ENCODE measurements at places on chromosomes 2 and 18.

DNA sequence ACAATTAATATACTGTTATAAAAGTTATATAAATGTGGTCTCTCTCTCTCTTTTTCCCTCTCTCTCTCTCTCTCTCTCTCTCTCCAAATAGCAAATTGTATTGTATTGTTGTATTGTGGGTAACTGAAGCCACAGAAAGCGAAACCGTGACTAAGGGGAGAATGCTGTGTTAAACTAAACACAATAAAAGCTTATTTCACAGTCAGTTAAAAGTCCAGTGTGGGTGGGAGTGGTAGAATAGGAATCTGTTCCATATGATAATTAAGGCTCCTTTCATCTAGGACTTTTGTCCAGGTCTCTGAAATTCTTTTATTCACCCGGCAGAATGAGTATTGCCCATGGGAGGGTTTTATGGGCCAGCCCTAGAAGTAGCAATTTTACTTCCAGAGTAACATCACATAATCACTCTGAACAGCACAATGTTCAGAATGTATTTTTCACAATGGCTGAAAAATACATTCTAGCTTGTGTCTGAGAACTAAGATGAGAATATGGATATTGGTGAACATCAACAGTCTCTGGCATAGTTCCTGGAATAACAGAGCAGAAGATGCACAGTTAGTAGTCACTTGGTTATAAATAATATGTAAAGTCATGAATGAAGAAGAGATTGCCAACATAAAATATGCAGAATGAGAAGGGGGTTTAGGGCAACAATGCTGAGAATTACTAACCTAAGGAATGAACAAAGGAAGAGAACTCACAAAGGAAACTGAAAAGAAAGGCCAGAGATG lies 399.1 kb downstream of the PLCL1 start:
- no peak for DNase-seq

DNA sequence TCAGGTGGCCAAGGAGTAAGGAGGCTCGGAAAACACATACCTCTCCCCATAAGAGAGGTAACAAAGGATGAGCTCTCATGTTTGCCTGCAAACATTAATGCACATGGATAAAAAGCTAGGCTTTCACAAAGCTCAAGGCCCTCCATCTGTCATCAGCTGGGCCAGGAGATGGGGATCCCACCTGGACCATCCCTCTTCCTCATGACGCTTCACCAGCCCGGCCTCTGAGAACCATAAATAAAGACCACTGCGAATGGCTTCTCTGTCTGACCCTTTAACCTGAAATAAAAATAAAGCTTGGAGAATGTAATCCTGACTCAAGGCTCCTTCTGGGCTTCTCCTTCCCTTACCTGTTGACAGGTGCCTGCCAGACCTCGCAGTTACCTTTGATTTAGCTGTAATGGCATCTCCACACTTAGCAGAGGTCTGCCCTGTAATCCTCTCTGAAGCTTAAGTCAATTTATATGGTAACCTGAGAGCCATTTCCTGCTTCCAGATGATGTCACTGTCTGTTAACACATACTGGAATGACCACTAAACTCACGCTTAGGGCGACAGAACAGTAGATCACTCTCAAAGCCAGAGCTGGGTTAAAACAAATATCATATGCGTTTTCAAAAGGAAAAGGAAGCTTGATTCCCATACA lies 29.3 kb upstream of the FOXI3 start:
- no peak for DNase-seq

DNA sequence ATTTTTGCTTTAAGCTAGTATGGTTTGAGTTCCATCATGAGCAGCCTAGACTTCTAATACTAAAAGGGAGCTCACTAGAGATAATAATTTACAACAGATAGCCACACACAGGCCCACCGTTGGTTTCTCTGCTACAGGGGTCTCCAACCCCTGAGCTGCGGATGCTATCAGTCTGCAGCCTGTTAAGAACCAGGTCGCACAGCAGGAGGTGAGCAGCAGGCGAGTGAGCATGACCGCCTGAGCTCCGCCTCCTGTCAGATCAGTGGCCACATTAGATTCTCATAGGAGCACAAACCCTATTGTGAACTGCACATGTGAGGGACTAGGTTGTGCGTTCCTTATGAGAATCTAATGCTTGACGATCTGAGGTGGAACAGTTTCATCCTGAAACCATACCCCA lies 150.6 kb downstream of the HRH4 start:
- no peak for DNase-seq

DNA sequence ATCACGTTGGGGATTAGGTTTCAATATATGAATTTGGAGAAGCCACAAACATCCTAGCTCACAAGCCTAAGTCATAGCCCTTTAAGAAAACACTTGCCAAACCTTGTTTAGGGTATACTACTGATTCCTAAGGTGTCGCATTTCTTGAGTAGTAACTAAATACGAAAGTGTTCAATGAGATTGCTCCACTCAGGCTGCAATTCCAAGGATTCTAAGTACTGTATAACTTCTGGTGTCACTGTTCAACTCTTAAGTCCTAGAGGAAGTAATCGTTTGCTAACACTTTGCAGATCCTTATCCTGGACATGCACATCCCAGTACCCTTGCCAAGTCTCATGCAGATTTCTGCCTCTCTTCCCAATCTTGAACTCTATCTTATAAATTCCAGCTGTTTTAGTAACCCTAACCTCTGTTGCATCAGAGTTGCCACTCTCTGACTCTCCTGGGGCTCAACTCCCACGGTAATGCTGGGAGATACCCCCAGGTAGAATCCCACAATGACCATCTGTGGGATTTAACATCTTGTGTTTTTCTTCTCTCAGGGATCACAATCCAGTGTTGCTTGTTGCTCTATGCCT lies 122.4 kb downstream of the HIBCH start:
- no peak for DNase-seq

GRCh38 chr2:30677861-30678385 lies 129.3 kb downstream of the CAPN13 start:
- no peak for DNase-seq

DNA sequence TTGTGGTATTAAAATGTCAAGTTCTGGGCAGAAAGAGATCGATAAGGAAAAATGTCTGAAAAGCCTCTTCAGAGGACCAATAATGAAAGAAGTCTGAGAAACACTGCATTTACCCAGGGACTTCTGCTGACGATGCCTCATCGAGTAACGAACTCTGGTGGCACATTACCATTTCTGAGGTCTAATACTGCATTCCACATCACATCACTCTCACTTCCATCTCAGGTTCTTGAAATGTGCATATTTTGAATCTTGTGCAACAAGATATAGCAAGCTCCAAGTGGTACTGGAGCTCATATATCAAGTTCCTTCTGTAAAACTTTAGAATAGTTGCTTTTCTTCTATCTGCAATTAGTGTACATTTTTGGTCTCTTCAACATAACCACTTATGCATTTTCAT lies 619.1 kb upstream of the DDX18 start:
- DNase-seq: no peak

- no peak for DNase-seq
These were observed 478.1 kb upstream of the ZNF804A start for GRCh38 chr2:184119989-184120800.

- no peak for DNase-seq
These were observed 929.2 kb upstream of the SOX11 start for GRCh38 chr2:4762951-4763376.

DNA sequence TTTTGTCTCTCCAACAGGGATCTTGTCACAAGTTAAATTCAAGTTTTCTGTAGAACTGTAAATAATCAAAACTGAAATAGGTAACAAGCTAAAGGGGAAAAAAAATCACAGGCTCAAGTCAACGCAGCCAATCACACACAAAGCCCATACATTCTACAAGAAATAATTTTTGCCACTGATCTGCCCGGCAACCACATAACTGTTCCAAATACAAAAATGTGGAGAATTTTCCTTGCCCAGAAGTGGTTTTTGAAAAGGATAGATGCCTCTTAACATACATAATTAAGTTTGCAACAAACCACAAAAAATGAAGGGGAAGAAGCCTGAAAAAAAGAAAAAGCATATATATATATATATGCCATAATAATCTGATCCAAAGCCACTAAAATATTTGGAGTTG lies 60.3 kb downstream of the FARSB start:
- no peak for DNase-seq

DNA sequence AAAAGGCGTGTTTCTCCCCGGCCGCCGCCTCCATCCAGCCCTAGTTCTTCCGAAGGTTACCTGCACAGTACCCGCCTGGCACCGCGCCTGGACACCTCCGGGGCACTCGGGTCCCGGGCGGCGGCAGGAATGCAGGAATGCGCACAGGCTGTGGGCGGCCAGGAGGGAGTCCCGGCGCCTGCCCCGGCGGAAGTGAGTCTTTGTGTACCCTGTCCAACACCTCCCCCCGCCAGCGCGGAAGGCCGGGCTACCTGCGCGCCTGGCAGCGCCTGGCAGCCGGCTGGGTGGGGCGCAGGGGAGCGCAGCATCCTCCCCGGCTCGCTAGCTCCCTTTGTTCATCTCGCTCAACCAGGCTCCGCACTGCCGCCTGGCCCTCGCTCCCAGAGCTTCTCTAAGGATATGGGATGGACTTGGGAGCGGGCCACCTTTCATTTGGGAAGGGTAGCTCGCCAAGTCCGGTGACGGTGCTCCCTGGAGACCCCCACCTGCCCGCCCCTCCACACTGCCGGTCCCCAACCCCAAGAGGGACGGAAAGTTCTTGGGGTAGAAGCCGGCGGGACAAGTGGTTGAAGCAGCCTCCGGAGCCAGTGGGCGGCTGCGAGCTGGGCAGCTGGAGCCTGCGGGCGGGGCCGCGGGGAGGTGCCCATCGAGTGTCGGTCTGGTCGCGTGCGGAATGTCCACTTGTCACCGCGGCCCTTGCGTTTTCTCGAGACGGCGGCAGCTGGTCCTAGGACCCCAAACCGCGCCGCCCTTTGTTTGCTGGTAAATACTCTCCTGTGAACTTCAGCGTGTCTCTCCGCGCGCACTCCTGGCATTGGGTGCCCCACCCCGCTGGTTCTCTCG lies 1.2 kb upstream of the ST6GAL2 start:
- DNase-seq: no peak

GRCh38 chr2:167212014-167212648 lies 323.9 kb downstream of the XIRP2 start:
- DNase-seq: no peak

- no peak for DNase-seq
These were observed 183.8 kb downstream of the MYT1L start for GRCh38 chr2:2146969-2147900.

- no peak for DNase-seq
These were observed 1426.9 kb upstream of the ACVR2A start for GRCh38 chr2:146417942-146418341.

All from stimulated activated CD4-positive, alpha-beta T cell treated with anti-CD3 and anti-CD28 coated beads, Interleukin-15, amount 100 ng/mL, for 1 hour (primary cell).